Calu3 (cell line): ENCODE measurements at places on chromosomes 4 and X. TPM values are rescaled to one million over a fixed set of nuclear protein-coding genes. Genes with fewer than 3 reads are reported as not detected.

DNA sequence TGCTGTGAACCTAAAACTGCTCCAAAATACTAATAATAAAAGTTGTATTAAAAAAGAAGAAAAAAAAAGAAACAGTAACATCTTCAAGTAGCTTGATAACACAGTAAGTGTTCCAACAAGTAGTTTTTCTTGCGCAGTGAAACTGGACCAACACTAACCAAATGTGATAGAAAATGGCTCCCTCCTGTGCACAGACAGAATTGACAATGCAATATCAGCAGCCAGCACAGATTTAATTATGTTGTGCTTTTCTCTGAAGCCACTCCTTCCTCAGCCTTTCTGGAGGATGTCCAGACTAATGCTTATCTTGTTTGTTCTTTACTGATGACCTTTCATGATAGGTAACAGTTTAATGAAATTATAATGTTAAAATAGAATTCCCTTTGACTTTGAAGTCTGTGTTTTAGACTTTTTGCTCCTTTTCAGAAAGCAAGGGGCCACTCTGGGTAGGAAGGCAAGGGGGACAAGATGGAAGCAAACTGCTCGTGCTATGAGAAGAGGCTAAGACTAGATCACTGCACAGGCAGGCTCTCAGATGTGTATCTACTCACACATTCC lies 147.1 kb upstream of the RPL34 start:
- DNase-seq: no peak

DNA sequence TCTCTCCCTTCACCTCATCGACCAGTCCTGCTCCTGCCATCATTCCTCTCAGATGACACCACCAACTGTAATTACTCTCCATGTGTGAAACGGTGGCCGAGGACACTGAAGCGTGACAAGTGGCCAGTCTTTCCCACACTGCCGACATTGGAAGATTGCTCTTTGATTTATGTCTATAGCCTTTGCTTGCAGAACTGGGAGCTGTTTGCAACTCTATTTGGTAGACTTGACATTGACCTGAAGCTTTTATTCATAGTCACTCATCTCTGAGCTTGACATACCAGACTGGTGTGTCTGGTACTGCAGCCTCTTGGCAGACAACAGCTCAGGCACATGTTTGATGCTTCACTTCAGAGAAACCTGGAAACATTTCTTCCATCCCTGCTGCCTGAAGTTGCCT lies 121.8 kb upstream of the GALNT7 start:
- DNase-seq: no peak

GRCh38 chrX:106341823-106342222 lies 173.7 kb downstream of the PWWP3B start:
- no peak for DNase-seq

GRCh38 chrX:4622486-4623167 lies 909.2 kb upstream of the PRKX start:
- DNase-seq: no peak

GRCh38 chr4:3177426-3177825 lies 71.5 kb upstream of the MSANTD1 start:
- DNase-seq: no peak

GRCh38 chr4:98604723-98605122 lies 53.7 kb downstream of the TSPAN5 start:
- no peak for DNase-seq

CXCL8 gene
- total RNA-seq: 222 and 404 TPM in 2 replicates

SPP1 gene
- total RNA-seq: 1,002 and 1,878 TPM in 2 replicates

CFAP99 gene
- 0.32 TPM in 1 of 2 replicates, not detected in the other for total RNA-seq
